Activated CD4-positive, alpha-beta T cell treated with anti-CD3 and anti-CD28 coated beads, Interleukin-2, amount 10 ng/mL, durations not matched to agents 24 days and 14 days (primary cell): ENCODE measurements at places on chromosomes 1 and 21. TPM values are rescaled to one million over a fixed set of nuclear protein-coding genes. Genes with fewer than 3 reads are reported as not detected.
A peak's percentile ranks its signal among the peaks of the same experiment; 100 is the strongest.

DNA sequence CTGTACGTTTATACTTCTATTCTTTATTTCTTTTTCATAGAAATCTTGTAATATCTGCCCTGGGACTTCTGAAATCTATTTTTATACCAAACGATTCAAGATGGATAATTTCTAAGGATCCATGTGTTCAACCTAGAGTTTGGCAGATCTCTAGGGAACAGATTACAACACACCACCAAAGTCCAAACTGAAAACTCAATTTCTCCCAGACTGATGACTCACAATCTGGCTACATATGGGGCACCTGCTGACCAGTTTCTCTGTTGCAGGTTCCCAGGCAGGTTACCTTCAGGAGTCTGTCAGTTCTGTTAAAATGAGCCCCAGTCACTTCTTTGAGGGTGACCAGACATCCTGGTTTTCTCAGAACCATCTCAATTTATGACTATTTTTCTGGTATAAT is 439.4 kb downstream of the GPATCH2 start:
- no peak for DNase-seq
- no peaks in the 10 kb centered on the region for H3K36me3 ChIP-seq
- no peak overlapping the region for H3K4me3 ChIP-seq

- peaks cover 34% of the 10 kb centered on the region for H3K36me3 ChIP-seq
- peaks cover 57% of the 10 kb centered on the region for H3K4me1 ChIP-seq
- peak overlapping the region; percentile 51 for H3K27ac ChIP-seq
These were observed 3.8 kb downstream of the ATP8B2 start for GRCh38 chr1:154329152-154329521.

DNA sequence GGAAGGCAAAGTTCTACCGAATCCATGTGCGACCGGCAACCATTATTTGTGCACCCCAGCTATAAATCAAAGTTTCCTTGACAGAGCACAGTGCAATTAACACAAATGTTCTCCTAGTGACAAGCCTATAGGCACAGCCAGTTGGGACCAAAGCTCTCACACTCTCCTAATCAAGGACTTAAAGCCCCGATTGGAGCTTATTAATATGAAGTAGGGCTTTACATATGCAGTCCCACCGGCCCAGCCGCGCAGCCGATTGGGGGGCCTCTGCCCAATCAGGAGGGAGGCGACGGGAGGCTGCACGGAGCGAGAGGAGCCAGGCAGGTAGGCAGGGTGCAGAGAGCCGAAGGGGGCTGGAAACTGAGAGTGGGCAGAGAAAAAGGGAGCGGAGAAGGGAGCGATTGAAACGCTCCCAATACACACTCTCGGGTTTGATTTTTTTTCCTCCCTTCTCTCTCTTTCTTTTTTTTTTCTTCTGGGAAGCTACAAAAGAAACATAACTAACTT is at the start of gene ESRRG:
TSS of gene ESRRG (minus strand) at position 156 of the 507 bp plus-strand sequence. CDS start at position 26, 130 bp downstream.
- H3K27ac ChIP-seq: no peak within 1 kb of the TSS
- no peaks in the 10 kb centered on the region for H3K36me3 ChIP-seq
- no peak within 1 kb of the TSS for H3K4me3 ChIP-seq
- no peaks in the 10 kb centered on the region for H3K4me1 ChIP-seq

GRCh38 chr1:111980686-111981085 is 8.8 kb downstream of the KCND3 start:
- DNase-seq: no peak
- no peak overlapping the region for H3K27ac ChIP-seq
- H3K36me3 ChIP-seq: no peaks in the 10 kb centered on the region
- H3K4me3 ChIP-seq: no peak overlapping the region
- peaks cover 17% of the 10 kb centered on the region for H3K27me3 ChIP-seq

DNA sequence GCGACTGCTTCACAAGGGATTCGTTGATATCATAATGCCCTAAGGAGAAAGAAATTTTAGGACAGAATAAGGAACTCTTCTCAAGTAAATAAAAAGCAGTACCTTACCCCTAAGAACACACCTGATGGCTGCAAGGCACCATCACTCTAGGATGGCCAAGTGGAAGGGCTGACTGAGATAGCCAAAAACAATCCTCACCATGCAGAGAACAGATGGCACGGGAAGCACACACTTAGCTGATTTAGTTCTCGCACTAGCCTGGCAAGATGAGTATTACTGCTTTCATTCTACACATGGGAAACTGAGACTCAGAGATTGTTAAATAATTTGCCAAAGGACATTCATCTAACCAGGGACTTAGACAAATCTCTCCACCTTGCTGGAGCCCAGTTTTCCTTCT is 43.8 kb downstream of the STPG1 start:
- no peak for DNase-seq
- no peak overlapping the region for H3K4me3 ChIP-seq
- peaks cover 19% of the 10 kb centered on the region for H3K4me1 ChIP-seq
- H3K36me3 ChIP-seq: peaks cover 1% of the 10 kb centered on the region

GRCh38 chr1:94258873-94259331 is 21.5 kb upstream of the ARHGAP29 start:
- no peaks in the 10 kb centered on the region for H3K4me1 ChIP-seq
- peaks cover 19% of the 10 kb centered on the region for H3K27me3 ChIP-seq
- H3K27ac ChIP-seq: no peak overlapping the region
- H3K36me3 ChIP-seq: no peaks in the 10 kb centered on the region

DNA sequence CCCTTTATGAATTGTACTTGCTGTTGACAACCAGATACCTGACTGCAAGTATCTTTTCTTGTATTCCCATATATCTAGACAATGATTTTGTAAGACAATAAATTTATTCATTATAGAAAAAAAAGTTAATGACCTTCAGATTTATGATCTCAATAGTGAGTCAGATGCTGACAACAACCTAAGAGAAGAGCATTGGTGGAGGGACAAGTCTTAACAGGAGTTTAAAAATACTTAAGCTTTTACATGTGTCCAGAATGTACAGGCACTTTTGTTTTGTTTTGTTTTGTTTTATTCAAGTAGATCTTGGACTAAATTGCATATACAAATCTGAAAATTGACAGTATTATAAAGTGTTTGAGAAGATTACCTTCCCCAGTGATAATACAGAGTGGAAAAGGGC is 1544.6 kb upstream of the B3GALT2 start:
- H3K27me3 ChIP-seq: no peaks in the 10 kb centered on the region
- no peak overlapping the region for H3K4me3 ChIP-seq
- no peaks in the 10 kb centered on the region for H3K36me3 ChIP-seq
- H3K4me1 ChIP-seq: no peaks in the 10 kb centered on the region
- no peak overlapping the region for H3K27ac ChIP-seq

DNA sequence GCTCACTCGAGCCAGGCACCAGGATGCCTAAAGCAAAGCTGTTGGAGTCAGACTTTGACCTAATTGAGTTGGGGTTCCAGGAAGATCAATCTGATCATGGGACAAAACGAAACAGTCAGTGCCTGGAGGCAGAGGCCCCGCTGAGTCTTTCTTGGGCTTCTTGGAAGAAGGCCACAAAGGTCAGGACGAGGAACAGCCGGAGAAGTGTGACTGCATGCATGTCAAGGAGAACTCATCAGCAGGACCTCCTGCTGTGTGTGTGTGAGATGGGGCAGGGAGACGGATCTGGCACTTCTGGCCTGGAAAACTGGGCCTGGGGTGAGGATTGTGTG is 190.8 kb downstream of the CAMTA1 start:
- DNase-seq: no peak
- peaks cover 2% of the 10 kb centered on the region for H3K27me3 ChIP-seq
- H3K27ac ChIP-seq: no peak overlapping the region
- no peak overlapping the region for H3K4me3 ChIP-seq

GRCh38 chr1:37478890-37479254 is 4.5 kb downstream of the ZC3H12A start:
- H3K27me3 ChIP-seq: no peaks in the 10 kb centered on the region
- H3K36me3 ChIP-seq: peaks cover 87% of the 10 kb centered on the region
- peak overlapping the region; percentile 98 for H3K27ac ChIP-seq
- DNase-seq: peak; percentile 80
- H3K4me1 ChIP-seq: peaks cover 31% of the 10 kb centered on the region

DNA sequence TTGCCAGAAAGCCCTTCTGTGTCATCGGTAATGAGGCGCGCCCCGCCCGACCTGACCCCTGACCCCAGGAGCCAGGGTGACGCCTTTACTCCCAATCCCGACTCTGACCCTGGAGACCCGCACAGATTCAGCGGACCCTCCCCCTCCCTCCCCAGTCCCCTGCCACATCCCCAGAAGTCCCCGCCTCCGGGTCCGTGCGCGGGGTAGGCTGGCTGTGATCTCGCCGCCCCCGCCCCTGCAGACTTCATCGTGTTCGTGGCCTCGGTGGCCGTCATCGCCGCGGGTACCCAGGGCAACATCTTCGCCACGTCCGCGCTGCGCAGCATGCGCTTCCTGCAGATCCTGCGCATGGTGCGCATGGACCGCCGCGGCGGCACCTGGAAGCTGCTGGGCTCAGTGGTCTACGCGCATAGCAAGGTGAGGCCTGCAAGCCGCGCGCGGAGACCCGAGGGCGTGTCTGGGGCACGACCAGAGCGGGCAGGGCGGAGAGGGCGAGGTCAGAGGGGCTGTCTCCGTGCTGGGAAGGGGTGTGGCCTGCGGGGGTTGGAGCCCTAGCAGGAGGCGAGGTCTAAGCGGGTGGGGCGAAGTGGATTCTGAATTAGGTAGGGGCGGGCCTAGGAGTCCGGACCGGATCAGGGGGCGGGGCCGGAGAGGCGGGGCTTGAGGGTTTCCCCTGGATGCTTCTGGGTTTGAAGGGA is 34.8 kb downstream of the KCNQ4 start:
- peak overlapping the region; percentile 83 for H3K4me3 ChIP-seq
- peak; percentile 97 for DNase-seq
- H3K27me3 ChIP-seq: peaks cover 2% of the 10 kb centered on the region
- peak overlapping the region; percentile 61 for H3K27ac ChIP-seq
- no peaks in the 10 kb centered on the region for H3K36me3 ChIP-seq
- H3K4me1 ChIP-seq: peaks cover 8% of the 10 kb centered on the region

Gene PLXNA2
- total RNA-seq: not detected in 2 replicates

Gene SLC35A3
- total RNA-seq: 15.7 and 17.4 TPM in 2 replicates

Gene A3GALT2
- not detected in 2 replicates for total RNA-seq

Gene CFAP126
- total RNA-seq: not detected in 2 replicates

Gene FAM110D
- 0.07 and 0.09 TPM in 2 replicates for total RNA-seq
